ENCODE measurements at places on chromosomes 7 and 10.
A peak's percentile ranks its signal among the peaks of the same experiment; 100 is the strongest.

DNA sequence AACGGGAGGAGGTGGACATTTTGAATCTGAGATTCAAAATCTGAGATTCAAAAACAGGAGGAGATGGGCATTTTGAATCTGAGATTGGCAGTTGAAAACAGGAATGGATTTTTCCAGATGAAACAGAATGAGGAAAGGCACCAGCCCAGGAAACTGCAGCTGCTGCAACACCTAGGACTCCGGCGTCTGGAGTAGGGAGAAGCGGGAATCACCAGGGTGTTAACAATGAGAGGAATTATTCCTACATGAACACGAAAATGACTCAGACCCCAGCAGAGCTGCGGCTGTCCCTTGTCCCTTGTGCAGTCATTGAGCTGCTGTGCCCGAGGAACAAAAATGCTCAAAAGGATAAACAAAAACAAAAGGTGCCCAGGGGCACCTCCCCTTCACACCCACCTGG lies 59.9 kb upstream of the KAT6B start:
- DNase-seq: no peak

DNA sequence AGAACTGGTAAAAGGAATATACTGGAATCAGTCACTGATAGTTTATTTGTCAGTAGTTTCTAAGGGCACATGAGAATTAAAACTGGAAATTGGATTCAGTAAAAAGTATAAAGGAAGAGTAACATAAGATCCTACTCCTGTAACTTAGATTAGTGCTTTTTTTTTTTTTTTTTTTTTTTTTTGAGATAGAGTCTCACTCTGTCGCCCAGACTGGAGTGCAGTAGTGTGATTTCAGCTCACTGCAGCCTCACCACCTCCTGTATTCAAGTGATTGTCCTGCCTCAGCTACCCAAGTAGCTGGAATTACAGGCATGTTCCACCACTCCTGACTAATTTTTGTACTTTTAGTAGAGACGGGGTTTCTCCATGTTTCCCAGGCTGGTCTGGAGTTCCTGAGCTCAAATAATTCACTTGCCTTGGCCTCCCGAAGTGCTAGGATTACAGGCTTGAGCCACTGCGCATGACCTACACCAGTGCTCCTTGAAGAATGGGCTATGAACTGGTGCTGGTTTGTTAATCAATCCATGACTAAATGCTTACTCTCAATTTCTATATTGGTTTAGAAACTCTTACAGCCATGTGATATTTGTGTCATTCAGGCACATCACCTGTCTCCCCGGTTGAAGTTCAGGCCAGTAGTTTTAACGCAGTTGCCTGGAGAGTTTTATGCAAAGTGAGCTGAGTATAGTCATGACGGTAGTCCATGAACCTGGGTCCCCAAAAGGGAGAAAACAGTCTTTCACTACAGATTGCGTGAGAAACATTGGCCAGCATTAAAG lies 65.0 kb downstream of the ZEB1 start:
- no peak for DNase-seq

DNA sequence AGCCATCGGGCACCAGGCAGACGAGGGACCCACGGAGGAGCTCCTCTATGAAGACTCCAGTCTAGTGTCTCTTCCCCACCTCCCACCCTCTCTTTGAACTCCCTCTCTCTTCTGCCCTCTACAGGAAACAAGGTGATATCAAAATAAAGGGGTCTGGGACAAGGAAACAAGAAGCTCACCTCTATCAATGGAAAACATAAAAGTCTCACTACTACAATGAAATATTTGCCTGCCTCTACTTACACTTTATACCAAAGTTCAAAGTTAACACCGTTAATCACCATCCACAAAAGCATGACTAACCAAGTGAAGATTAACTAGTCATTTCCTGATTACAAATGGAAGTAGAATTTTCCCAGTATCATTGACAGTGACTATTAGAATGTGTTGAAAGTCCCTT lies 82.2 kb downstream of the PARD3 start:
- no peak for DNase-seq

GRCh38 chr7:55092975-55093373 lies 74.2 kb downstream of the EGFR start:
- DNase-seq: no peak

GRCh38 chr7:6589829-6590644 lies at the start of gene INTS15:
INTS15 (plus strand) TSS chr7:6590021; CDS start chr7:6590284, 263 bp downstream.
- no peak for DNase-seq

- DNase-seq: no peak
Measured at GRCh38 chr7:115827305-115828045, 203.1 kb downstream of the TFEC start.

- peak; percentile 55 for DNase-seq
Measured at GRCh38 chr10:15120523-15120922, 23.4 kb downstream of the RPP38 start.

DNA sequence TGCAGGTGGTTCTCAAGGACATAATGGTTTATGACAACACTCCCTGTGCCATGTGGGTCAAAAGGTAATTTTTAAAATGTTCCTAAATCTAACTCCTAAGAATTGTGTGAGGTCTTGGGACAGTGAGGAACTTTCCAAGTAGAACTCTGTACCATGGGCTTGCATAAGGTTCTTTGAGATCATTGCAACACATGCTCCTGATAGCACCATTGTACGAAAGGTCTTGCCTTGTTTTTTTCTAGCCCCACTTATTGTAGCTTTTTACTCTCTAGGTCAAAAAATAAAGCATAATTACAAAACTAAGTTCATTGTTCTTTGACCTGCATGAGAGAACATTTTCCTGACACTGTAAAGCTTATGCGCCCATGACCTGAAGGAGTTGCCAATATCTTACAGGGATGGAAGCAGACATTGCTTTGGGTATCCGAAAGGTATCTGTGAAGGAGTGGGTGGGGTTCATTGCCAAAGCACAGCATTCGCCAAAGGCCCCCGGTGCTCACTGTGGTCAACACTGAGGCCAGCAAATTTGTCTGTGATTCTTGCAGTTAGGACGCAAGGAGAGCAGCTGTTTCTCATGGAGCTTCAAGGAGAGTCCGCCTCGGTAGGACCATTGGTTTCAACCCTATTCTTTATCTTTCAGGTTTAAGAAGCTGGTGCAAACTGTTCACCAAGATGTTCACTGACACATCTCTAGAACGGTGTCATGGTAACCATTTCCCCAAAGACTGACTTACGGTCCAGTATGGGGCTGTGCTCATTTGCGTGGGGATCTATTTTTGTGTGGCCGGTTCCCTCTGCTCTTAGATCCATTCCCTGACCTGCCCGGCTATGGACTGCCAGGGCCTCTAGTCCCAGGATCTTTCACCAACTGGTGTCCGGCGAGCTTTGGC lies 7.6 kb upstream of the PRKAG2 start:
- DNase-seq: no peak

DNA sequence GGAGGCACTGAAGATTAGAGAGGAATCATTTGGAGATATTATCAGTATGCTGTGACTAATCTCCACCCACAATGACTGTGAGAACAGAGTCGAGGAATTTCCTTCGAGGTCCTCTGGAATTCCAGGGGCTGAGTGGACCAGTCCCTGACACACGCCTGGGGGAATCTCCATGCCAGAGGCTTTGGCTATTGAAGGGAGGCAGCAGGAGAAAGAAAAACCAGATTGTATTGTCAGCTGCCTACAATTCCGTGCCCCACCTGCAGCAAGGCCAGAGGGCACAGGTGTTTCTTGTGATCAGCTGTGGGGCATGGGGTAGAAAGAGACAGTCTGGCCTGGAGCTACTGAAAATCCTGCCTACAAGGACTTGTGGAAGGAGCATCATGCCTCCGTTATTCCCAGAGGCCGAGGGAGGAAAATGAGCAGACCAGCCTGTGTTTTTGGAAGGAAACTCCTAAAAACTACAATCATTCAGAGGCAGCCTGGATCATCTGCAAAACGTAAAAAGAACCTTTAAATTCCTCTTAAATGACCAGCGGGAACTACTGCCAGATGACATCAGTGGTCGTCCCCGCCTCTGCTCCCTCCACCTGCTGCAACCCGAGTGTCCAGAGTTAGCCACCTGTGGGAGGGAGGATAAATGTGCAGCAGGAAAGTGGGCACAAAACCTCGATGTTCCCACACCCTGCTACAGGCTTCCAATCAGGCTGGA lies 25.4 kb upstream of the ANK3 start:
- peak; percentile 77 for DNase-seq

DNA sequence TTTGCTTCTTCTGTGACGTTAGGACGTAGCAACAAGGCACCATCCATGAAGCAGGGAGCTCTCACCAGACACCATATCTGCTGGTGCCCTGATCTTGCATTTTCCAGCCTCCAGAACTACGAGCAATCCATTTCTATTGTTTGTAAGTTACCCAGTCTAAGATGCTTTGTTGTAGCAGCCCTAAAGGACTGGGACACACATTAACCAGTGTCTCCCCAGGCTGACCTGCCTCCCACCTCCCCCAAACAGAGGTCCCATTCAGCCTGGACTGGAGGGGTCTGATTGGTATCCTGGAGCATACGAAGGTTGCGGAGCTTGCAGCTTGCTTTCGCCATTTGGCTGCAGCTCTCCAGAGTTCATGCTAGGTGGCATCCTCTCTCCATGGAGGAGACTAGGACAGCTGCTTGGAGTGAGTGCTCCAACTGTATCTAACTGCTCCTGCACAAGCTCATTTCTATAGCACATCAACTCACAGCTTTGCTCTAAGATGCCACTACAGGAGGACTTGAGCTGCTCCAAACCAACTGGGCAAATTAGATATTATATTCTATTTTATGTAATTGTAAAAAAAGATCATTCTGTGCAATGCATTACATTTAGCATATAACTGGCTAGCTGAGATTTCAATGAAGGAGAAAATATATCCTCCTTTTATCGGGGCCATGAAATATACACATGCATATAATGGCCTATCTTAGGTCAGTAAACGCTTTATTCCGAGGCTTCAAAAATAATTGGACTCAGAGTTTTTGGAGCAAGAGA lies 8.0 kb upstream of the GRK5 start:
- peak; percentile 76 for DNase-seq

DNA sequence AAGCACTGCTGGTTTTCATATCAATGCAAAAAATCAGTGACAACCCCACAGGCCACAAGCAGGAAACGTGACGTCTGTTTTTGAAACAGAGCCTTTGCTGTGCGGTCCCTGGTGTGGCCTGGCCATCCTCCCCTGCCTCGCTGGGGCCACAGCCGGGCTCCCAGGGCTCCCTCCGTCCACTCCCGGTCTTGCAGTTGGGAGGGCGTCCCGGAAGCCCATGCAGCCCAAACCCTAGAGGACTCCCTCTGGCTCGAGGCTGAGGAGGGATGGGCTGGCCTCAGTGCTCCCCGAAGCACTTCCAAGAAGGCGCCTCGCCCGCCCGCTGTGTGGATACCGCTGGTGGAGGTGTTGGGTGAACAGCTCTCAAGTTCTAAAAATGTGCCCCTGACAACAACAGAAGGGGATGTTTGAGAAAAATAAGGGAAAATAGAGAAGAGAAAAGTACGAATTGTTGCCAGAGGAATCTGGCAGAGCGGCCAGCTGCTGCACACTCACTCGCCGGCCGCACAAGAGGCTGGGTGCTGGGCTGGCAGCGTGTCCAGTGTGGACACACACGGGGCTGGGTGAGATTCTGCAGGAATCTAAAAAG lies 73.5 kb downstream of the ZRANB1 start:
- no peak for DNase-seq

Data from non-pigmented ciliary epithelial cell (primary cell).